ENCODE measurements at places on chromosomes 12 and 14. TPM values are rescaled to one million over a fixed set of nuclear protein-coding genes. Genes with fewer than 3 reads are reported as not detected.
A peak's percentile ranks its signal among the peaks of the same experiment; 100 is the strongest.

GRCh38 chr12:66674495-66675122, 4.3 kb downstream of the GRIP1 start:
- DNase-seq, result no peak

SDR9C7 gene
- 0.28 TPM for total RNA-seq

GRCh38 chr12:115570069-115570777, 707.3 kb downstream of the MED13L start:
- DNase-seq, result peak; percentile 16

GRCh38 chr12:66753810-66754209, 74.9 kb upstream of the GRIP1 start:
- no peak for DNase-seq

TBX5 gene
- total RNA-seq, result not detected

DNA sequence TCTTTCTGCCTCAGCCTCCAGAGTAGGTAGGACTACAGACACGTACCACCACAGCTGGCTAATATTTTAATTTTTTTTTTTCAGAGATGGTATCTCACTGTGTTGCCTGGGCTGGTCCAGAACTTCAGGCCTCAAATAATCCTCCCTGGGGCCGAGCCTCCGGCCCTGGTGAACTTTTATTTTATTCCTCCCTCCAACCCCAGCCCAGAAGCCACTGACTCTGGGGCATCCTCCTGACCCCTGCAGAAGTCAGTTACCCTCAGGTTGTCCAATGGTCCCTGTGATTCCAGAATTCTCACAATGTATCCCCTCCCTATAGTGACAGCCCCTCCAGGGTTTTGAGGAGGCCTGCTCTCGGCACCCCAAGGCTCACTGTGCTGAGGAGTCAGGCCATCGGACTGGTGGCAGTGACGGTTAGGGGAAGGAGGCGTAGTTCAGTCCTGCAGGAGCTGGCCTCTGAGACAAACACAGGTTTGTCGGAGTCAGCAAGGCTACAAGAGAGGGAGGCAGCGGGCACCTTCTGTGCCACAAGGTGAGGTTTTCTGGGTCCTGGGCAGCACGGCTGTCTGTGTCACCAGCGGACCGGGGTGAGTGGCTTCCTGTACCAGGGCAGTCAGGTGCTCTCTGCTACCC, 19.4 kb upstream of the FIGNL2 start:
- DNase-seq, result no peak

ST8SIA1 gene
- total RNA-seq, result 1.7 TPM

C14orf132 gene
- 12.1 TPM for total RNA-seq

PLEKHD1 gene
- 0.10 TPM for total RNA-seq

COL2A1 gene
- total RNA-seq, result 4.6 TPM

TMEM63C gene
- total RNA-seq, result 2.1 TPM

GRCh38 chr12:67671892-67672291, 23.3 kb downstream of the DYRK2 start:
- DNase-seq, result no peak

DNA sequence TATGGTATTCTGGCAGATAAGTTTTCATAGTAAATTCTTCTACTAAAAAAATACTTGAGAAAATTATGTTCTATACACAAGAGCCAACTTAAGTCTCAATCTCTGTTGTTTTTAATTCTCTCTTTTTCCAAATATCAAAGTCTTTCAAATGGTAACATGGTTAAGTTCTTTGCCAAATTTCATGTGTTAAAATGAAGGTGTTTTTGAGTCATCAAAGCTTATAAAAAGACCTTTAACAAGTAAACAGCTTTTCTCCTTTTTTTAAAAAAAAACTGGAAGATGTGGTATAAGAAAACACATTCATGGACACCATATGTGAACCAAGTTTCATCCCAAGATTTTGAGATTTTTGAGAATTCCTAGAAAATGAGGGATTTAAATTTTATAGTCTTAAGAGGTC, 111.3 kb downstream of the FOXG1 start:
- no peak for DNase-seq

GRCh38 chr12:50055831-50056638, 1.4 kb upstream of the ASIC1 start:
- DNase-seq, result peak; percentile 88

ZC2HC1C gene
- total RNA-seq, result 2.7 TPM

DNA sequence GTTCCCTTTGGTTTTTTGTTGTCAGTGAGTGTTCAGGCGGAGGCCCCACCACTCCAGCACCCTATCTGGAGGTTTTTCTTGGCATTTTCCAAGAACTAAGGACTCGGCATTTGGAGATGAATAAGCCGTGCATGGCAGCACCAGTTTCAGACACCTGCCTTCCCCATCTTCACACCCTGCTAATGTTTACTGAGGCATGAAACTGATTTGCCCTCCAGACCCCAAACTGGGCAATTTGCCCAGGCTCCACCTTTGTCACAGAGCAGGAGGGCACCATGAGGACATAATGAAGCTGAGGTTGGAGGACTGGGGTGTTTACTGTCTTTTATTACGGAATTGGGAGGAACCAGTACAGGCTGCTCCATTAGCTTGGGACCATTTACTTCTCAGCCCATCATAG, 113.4 kb downstream of the LGMN start:
- no peak for DNase-seq

DNA sequence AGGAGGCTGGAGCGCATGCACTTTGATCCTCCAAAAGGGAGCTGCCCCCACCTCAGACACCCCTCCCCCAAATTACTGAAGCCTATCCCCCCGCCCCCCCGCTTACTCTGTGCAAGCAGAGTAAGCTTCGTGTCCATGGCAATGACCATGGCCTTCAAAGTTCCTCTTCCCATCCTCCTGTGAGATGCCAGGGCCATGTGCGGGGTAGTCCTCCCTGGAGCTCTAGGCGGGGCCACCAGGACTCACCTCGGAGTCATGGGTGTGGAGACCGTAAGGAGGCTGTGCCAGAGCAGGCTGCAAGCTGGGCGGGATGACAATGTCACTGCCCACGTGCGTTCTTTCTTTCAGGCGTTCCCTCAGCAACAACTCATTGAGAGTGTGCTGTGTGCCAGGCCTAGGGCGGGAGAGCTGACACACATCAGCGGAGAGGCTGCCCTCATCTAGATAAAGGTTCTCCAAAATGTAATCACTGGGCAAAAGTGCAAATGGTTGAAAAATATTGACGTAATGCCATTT, 66.8 kb downstream of the C14orf132 start:
- peak; percentile 27 for DNase-seq

APOF gene
- not detected for total RNA-seq

AICDA gene
- not detected for total RNA-seq

KRT3 gene
- not detected for total RNA-seq

ATF1 gene
- 37.2 TPM for total RNA-seq

DNA sequence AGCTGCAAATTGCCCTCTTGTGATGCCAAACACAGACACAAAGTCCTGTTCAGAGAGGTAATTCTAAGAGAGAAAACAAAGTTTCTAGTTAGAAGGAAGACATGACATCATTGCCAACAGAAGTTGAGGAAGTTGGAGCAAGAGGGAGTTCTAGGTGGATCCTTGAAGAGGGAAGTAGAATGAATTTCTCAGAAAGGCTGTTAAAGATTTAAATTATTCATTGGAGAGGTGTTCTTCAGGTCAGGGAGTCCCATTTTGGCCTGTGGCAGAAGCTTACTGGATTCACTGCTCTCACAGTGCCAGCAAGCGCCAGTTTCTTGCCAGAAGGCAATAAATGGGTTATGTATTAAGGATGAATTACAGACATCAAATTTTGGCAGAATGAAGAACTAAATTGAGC, 15.3 kb downstream of the TSFM start:
- DNase-seq, result no peak

All from H7 (cell line).